Endothelial cell (in vitro differentiated cells): ENCODE measurements at places on chromosomes 3 and 15.

- H3K4me3 ChIP-seq = no peak overlapping the region
- no peak for DNase-seq
- H3K27me3 ChIP-seq = no peaks in the 10 kb centered on the region
- no peaks in the 10 kb centered on the region for H3K4me1 ChIP-seq
- no peaks in the 10 kb centered on the region for H3K36me3 ChIP-seq
- H3K27ac ChIP-seq = no peak overlapping the region
Observed at GRCh38 chr3:36318621-36319200, 61.6 kb upstream of the STAC start.

GRCh38 chr3:14241716-14242115 is 63.1 kb downstream of the LSM3 start:
- DNase-seq = no peak
- H3K4me1 ChIP-seq = peaks cover 9% of the 10 kb centered on the region
- H3K36me3 ChIP-seq = no peaks in the 10 kb centered on the region
- no peak overlapping the region for H3K27ac ChIP-seq

- H3K4me3 ChIP-seq = no peak overlapping the region
- H3K36me3 ChIP-seq = no peaks in the 10 kb centered on the region
- peaks cover 11% of the 10 kb centered on the region for H3K4me1 ChIP-seq
- H3K27me3 ChIP-seq = peaks cover 3% of the 10 kb centered on the region
- no peak for DNase-seq
Observed at GRCh38 chr3:113589971-113590370, 57.6 kb downstream of the SIDT1 start.

GRCh38 chr3:190706582-190706981 is 155.9 kb downstream of the GMNC start:
- no peaks in the 10 kb centered on the region for H3K36me3 ChIP-seq
- H3K27ac ChIP-seq = no peak overlapping the region
- no peak overlapping the region for H3K4me3 ChIP-seq

DNA sequence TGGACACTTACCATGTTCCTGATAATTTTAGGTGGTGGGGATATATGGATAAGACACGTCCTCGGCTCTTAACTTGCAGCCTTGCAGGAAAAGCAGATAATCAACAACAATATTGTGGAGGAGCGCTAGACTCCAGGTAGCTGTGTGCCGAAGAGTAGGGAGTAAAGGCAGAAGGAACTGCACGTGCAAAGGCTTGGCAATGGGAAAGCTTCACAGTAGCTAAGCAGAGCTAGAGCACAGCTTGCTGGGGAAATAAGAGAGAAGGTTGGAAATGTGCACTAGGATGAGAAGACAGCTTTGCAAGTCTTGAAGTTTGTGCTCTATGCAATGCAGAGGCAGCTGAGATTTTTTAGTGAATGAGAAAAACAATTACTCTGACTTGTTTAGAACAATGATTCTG is 12.4 kb downstream of the PSMA4 start:
- no peak overlapping the region for H3K27ac ChIP-seq
- H3K4me1 ChIP-seq = no peaks in the 10 kb centered on the region
- no peak overlapping the region for H3K4me3 ChIP-seq
- no peak for DNase-seq

GRCh38 chr15:82228750-82229149 is 33.8 kb downstream of the EFL1 start:
- H3K4me1 ChIP-seq = no peaks in the 10 kb centered on the region
- no peaks in the 10 kb centered on the region for H3K27me3 ChIP-seq
- H3K36me3 ChIP-seq = peaks cover 5% of the 10 kb centered on the region
- H3K27ac ChIP-seq = no peak overlapping the region

- no peak overlapping the region for H3K27ac ChIP-seq
- no peaks in the 10 kb centered on the region for H3K4me1 ChIP-seq
- no peak overlapping the region for H3K4me3 ChIP-seq
- H3K27me3 ChIP-seq = peaks cover 1% of the 10 kb centered on the region
- DNase-seq = no peak
- H3K36me3 ChIP-seq = peaks cover 5% of the 10 kb centered on the region
Observed at GRCh38 chr3:51280176-51280575, 104.9 kb upstream of the MANF start.

DNA sequence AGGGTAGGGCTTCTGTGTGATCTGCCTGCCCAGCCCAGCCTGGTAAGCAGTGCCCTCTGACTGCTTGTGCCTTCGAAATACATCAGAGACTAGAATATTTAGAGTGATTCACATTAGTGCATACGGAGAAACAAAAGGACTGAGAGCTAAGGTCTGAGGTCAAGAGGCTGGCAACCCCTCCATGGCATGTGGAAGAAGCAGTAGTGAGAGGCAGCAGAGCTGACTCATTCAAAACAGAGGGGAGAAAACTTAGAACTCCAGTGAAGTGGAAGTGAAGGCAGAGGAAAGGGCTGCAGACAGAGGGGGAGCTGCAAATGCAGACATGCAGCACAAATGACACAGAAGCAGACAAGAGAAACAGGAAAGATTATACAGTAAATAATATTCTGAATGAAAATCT is 61.6 kb downstream of the ULK4 start:
- no peak overlapping the region for H3K4me3 ChIP-seq
- DNase-seq = no peak
- no peaks in the 10 kb centered on the region for H3K27me3 ChIP-seq
- H3K36me3 ChIP-seq = no peaks in the 10 kb centered on the region
- no peaks in the 10 kb centered on the region for H3K4me1 ChIP-seq

DNA sequence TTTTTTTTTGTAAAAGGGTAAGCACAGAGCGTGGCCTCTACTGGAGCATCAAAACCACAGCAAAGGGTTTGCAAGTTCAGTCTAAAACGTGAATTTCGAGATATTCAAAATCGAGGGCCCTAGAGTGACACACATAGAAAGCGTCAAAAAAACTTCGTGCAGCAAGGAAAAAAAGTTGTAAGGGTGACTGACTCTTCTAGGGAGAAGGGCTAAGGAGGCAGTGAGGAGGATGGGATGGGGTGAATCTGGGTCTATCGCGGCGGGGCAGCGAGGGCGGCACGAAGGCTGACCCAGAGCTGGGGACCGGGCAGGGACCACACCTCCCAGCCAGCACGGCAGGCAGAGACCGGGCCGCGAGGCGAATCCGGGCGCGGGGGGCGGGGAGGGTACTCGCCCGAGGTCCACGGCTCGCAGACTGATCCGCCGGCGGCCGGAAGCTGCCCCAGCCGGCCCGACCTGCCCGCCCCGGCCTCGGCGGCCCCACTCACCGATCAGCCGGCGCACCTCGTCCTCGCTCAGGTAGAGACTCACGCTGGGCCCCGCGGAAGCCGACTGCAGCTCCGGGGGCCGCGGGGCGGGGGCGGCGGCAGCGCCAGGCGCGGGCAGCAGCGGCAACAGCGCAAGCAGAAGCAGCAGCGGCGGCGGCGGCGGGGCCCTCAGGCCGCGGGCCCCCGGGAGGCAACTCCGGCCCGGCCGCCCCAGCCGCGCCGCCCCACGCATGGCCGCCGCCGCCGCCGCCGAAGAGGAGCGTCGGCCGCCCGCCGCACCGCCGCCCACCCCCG is 533 bp downstream of the RYK start:
- peak overlapping the region; percentile 94 for H3K4me3 ChIP-seq
- DNase-seq = peak; percentile 72
- peak overlapping the region; percentile 83 for H3K27ac ChIP-seq
- no peaks in the 10 kb centered on the region for H3K36me3 ChIP-seq

- no peak for DNase-seq
- no peaks in the 10 kb centered on the region for H3K4me1 ChIP-seq
- peaks cover 5% of the 10 kb centered on the region for H3K36me3 ChIP-seq
- no peak overlapping the region for H3K27ac ChIP-seq
- H3K4me3 ChIP-seq = no peak overlapping the region
Observed at GRCh38 chr15:98996624-98997023, 11.0 kb downstream of the PGPEP1L start.

DNA sequence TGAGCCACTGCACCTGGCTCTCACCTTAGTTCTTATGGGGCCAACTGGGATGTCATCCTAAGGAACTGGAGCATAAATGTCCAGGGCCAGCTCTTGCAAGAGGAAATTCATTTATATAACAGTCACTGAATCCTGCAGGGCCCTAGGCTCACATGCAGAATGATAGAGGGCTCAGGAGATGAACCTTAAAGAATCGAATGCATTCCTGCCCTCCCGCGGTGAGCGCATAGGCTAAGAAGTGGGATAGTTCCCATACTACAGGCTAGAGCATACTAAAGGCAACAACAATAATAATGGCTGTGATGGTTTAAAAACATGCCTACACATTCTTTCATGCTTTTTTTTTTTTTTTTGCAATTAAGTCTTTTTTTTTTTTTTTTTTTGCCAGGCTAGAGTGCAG is 17.1 kb upstream of the CSRNP1 start:
- DNase-seq = no peak
- no peaks in the 10 kb centered on the region for H3K27me3 ChIP-seq
- H3K27ac ChIP-seq = no peak overlapping the region
- peaks cover 27% of the 10 kb centered on the region for H3K4me1 ChIP-seq
- no peak overlapping the region for H3K4me3 ChIP-seq
- H3K36me3 ChIP-seq = no peaks in the 10 kb centered on the region

- no peak overlapping the region for H3K4me3 ChIP-seq
- no peaks in the 10 kb centered on the region for H3K36me3 ChIP-seq
- H3K27me3 ChIP-seq = peaks cover 5% of the 10 kb centered on the region
- DNase-seq = peak; percentile 2
- peaks cover 5% of the 10 kb centered on the region for H3K4me1 ChIP-seq
- H3K27ac ChIP-seq = no peak overlapping the region
Observed at GRCh38 chr3:46849045-46849631, 14.1 kb downstream of the MYL3 start.

- peaks cover 14% of the 10 kb centered on the region for H3K36me3 ChIP-seq
- no peaks in the 10 kb centered on the region for H3K27me3 ChIP-seq
- H3K27ac ChIP-seq = no peak overlapping the region
- H3K4me1 ChIP-seq = peaks cover 8% of the 10 kb centered on the region
Observed at GRCh38 chr15:85100186-85100937, 118.7 kb downstream of the PDE8A start.

DNA sequence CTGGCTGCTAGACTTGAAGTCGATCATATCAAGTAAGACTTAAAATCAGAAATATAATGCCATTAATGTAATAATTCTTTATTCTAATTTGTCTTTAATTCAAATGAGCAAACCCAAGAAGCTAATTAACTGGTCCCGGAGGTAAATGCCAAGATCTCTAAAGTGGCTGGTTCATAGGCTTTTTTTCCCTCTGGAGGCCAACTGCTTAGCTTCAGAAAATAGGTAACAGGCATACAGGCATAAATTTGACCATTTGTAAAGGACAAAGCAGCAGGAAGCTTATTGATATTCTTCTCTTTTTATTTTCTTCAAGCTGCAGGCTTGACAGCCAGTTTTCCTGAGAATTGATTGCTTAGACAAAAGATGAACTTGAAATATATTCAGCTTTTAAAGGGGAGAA is 158.6 kb upstream of the RAP2B start:
- H3K27me3 ChIP-seq = peaks cover 1% of the 10 kb centered on the region
- H3K36me3 ChIP-seq = no peaks in the 10 kb centered on the region
- no peak overlapping the region for H3K4me3 ChIP-seq

- no peak for DNase-seq
- H3K4me3 ChIP-seq = no peak overlapping the region
- H3K27ac ChIP-seq = no peak overlapping the region
- no peaks in the 10 kb centered on the region for H3K36me3 ChIP-seq
- H3K4me1 ChIP-seq = peaks cover 12% of the 10 kb centered on the region
- H3K27me3 ChIP-seq = no peaks in the 10 kb centered on the region
Observed at GRCh38 chr3:171286580-171287249, 173.5 kb downstream of the TNIK start.

GRCh38 chr3:89184151-89184995 is 77.0 kb downstream of the EPHA3 start:
- H3K4me3 ChIP-seq = no peak overlapping the region
- no peaks in the 10 kb centered on the region for H3K4me1 ChIP-seq
- H3K27me3 ChIP-seq = no peaks in the 10 kb centered on the region
- H3K36me3 ChIP-seq = no peaks in the 10 kb centered on the region

DNA sequence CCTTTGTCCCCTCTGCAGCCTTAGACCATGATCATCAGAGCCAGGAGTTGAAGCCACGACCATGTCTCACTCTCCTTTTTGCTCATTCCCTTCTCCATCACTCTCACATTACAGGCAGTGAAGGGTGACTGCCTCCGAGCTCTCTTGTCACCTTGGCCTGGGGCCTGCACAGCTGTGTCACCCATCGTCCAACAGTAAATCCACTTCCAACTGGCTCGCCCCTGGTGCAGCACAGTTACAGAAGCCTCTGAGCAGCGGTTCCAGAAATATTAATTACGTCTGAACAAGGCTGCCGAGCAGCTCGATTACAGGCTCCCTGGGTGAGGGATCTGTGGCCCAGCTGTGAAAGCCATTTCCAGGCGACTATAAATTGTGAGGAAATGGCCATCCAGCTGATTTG is 528.2 kb downstream of the NR2F2 start:
- no peaks in the 10 kb centered on the region for H3K27me3 ChIP-seq
- DNase-seq = no peak
- no peaks in the 10 kb centered on the region for H3K4me1 ChIP-seq
- H3K36me3 ChIP-seq = no peaks in the 10 kb centered on the region
- H3K4me3 ChIP-seq = no peak overlapping the region

DNA sequence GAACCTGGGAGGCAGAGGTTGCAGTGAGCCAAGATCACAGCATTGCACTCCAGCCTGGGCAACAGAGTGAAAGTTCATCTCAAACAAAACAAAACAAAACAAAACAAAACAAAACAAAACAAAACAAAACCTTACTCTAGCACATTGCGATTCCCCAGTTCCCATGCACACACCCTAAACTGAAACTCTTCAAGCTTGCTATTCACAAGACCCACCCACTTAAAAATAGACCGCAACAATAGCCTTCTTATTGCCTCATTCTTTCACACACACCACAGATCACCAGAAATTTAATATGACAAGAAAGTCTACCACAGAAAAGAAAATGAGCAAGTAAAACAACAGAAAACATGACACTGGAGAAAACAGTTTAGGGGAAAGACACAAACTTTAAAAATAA is 598.4 kb downstream of the FHIT start:
- no peaks in the 10 kb centered on the region for H3K27me3 ChIP-seq
- peak overlapping the region; percentile 44 for H3K27ac ChIP-seq
- peaks cover 13% of the 10 kb centered on the region for H3K4me1 ChIP-seq
- no peak overlapping the region for H3K4me3 ChIP-seq
- no peak for DNase-seq

GRCh38 chr3:171221597-171221996 is 195.1 kb upstream of the SLC2A2 start:
- no peak for DNase-seq
- H3K27ac ChIP-seq = no peak overlapping the region
- H3K4me3 ChIP-seq = no peak overlapping the region

- H3K4me1 ChIP-seq = no peaks in the 10 kb centered on the region
- no peak overlapping the region for H3K27ac ChIP-seq
- no peak for DNase-seq
Observed at GRCh38 chr3:109268181-109268580, 48.1 kb downstream of the DPPA2 start.

- H3K4me3 ChIP-seq = no peak overlapping the region
- no peaks in the 10 kb centered on the region for H3K36me3 ChIP-seq
- no peak for DNase-seq
Observed at GRCh38 chr3:166471074-166471767, 634.0 kb upstream of the BCHE start.

- no peak overlapping the region for H3K4me3 ChIP-seq
- no peaks in the 10 kb centered on the region for H3K36me3 ChIP-seq
- no peak overlapping the region for H3K27ac ChIP-seq
- no peak for DNase-seq
Observed at GRCh38 chr15:58401991-58402649, 29.7 kb upstream of the LIPC start.
